ENCODE measurements at places on chromosomes 12 and 14.

DNA sequence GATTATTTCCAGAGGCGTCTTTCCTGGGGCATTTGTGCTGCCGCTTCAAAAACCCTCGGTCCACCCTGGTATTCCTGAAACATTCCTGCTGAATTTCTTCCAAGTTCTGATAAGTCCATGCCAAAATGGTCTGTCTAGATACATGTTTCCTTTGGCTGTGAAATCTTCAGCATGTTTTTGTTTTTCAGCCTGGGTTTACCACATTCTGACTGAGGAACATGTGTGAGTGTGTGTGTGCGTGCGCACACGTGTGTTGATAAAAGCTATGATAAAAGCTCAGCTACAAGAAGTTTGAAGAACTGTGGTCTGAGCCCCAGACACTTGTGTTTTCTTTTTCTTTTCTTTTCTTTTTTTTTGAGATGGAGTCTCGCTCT lies 22.4 kb downstream of the ANKRD9 start:
- no peak for DNase-seq

GRCh38 chr14:77605392-77605972 lies 11.0 kb downstream of the SPTLC2 start:
- no peak for DNase-seq

- no peak for DNase-seq
Measured at GRCh38 chr12:28827861-28828260, 321.2 kb upstream of the FAR2 start.

DNA sequence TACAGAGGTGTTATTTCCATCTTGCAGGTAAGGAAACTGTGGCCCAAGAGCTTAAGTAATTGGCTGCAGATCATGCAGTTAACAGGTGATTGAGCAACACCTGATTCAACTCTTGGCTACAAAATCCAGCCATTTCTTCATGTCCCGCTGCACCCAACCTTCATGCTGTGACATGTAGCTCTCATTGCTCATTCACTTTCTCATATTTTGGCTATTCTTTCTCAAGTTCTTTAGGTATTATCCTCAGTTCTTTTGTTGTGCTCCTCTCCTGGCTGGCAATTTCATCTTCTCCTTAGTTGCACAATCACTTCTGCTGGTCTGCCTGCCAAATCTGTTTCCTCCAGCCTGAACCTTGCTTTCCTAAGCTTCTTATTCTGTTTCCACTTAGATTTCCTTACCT lies 300.8 kb downstream of the SSPN start:
- DNase-seq = no peak

GRCh38 chr12:24561882-24562770 lies 386.8 kb downstream of the BCAT1 start:
- no peak for DNase-seq

- peak; percentile 54 for DNase-seq
Measured at GRCh38 chr14:106564058-106564643, 1037.8 kb downstream of the TMEM121 start.

DNA sequence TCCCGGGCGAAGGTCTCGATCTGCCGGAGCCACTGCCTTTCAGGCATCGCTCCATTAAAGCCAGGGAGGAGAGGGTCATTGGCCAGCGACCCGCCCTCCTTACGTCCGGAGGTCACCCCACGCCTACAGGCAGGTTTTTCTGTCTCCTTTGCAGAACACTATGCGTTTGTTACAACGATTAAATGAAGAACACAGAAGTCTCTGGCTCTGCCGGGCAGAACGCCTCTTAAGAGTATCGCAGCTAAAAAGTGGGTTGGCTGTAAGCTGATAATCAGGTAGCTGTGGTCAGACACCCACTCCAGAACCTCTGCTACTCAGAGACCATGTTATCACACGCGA lies 15.0 kb downstream of the OTX2 start:
- DNase-seq = no peak

DNA sequence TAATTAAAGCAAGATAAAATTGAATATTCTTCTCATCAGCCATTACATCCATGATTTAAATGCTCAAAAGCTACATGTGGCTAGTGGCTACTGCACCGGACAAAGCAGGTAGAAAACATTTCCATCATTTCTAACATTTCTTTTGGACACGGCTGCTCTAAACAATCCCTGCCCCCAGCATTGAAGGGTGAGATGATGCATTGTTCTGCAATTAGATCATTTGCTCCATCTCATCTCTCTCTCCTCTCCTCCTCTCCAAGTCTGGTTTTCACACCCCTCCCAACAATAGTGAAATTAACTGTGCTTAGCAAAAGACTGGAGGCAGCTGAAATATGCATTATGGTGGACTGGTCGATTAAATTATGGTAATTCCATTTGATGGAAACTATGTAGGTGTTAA lies 288.5 kb downstream of the KSR2 start:
- DNase-seq = no peak
